ENCODE measurements at places on chromosomes 6 and 20. TPM values are rescaled to one million over a fixed set of nuclear protein-coding genes. Genes with fewer than 3 reads are reported as not detected.

- H3K4me1 ChIP-seq = peaks cover 23% of the 10 kb centered on the region
- peak; percentile 46 for DNase-seq
- H3K27ac ChIP-seq = no peak overlapping the region
- no peaks in the 10 kb centered on the region for H3K27me3 ChIP-seq
- no peaks in the 10 kb centered on the region for H3K36me3 ChIP-seq
These were observed 96.0 kb downstream of the CEBPB start for GRCh38 chr20:50286609-50287008.

The TNFRSF21 gene
- total RNA-seq = 120 TPM

DNA sequence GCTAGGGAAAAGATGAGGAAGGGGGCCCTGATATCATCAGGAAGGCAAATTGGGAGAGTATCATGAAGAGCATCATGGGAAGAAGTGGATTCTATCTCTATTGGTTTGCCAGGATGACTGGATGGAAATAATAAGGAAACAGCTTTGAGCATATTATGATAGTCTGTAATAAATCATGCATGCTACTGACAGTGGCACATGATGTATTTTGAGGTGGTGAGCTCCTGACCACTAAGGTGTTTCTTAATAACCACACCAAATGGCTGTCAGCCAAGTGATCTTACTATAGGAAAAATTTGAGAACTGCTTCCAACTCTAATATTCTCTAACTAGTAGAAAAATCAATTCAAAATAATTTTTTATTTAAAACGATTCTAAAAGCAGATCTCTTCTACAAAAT, 548.4 kb upstream of the JAG1 start:
- H3K4me1 ChIP-seq = no peaks in the 10 kb centered on the region
- H3K27me3 ChIP-seq = no peaks in the 10 kb centered on the region
- H3K4me3 ChIP-seq = no peak overlapping the region

- H3K4me1 ChIP-seq = peaks cover 14% of the 10 kb centered on the region
- no peak for DNase-seq
- H3K36me3 ChIP-seq = no peaks in the 10 kb centered on the region
- H3K27ac ChIP-seq = no peak overlapping the region
- H3K4me3 ChIP-seq = no peak overlapping the region
These were observed 104.1 kb upstream of the FOXA2 start for GRCh38 chr20:22688485-22688884.

The ABCC10 gene
- total RNA-seq = 23.1 TPM

GRCh38 chr20:14208956-14209355, 128.5 kb downstream of the FLRT3 start:
- no peak for DNase-seq
- H3K36me3 ChIP-seq = no peaks in the 10 kb centered on the region
- H3K4me3 ChIP-seq = no peak overlapping the region
- H3K27me3 ChIP-seq = no peaks in the 10 kb centered on the region

The ZNFX1 gene
- 18.9 TPM for total RNA-seq

DNA sequence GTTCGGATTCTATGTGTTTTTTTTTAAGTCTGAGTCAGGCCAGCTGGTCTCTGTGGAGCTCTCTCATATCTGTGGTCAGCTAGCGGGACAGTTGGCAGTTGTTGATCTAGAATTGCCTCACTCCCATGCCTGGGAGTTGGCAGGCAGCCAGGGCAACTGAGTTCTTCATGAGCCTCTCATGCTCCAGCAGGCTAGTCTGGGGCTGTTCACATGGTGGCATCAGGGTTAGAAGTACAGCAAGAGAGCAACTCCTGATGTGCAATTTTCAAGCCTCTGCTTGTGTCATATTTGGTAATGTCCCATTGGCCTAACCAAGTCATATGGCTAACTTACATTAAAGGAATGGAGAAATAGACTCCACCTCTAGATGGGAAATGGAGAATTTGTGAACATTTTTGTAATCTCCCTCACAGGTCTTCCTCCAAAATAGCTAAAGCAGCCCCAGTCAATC, 6.7 kb upstream of the IFT52 start:
- no peaks in the 10 kb centered on the region for H3K27me3 ChIP-seq
- no peaks in the 10 kb centered on the region for H3K4me1 ChIP-seq
- H3K27ac ChIP-seq = no peak overlapping the region
- H3K4me3 ChIP-seq = no peak overlapping the region
- H3K36me3 ChIP-seq = no peaks in the 10 kb centered on the region
- DNase-seq = peak; percentile 37

The TBXT gene
- total RNA-seq = not detected

The DUSP15 gene
- not detected for total RNA-seq

The SLC13A3 gene
- not detected for total RNA-seq

The HSPA12B gene
- total RNA-seq = not detected

DNA sequence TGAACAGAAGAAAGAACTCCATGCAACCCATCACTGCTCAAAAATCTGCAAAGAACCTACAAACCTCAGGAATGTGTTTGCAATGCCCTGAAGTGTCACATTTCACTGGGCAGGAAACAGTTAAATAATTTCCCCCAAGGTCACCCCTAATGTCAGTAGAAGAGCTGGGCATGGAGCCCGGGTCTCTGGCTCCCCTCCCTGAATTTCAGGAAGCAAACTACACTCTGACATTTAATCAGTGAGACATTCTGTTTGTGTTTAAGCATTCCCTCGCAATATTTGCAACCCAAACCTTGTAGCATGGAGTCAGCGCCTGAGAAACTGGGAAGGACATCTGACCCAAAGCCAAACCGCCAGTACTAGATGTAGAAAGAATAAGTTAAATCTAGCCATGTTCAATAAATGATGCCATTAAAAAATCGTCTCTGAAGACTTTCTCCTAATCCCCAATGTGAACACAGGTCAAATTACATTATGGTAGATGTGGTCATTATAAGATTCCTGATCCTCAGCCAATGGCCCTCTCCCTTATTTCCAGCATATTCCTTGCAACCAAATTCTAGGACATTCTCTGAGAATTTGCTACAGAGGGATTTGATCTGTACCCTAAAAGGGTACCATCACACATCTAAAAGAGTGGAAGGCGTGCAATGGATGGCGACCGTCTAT, 91.2 kb upstream of the ADTRP start:
- H3K27me3 ChIP-seq = no peaks in the 10 kb centered on the region
- H3K4me1 ChIP-seq = peaks cover 17% of the 10 kb centered on the region
- H3K36me3 ChIP-seq = no peaks in the 10 kb centered on the region
- peak; percentile 71 for DNase-seq
- H3K27ac ChIP-seq = peak overlapping the region; percentile 40

DNA sequence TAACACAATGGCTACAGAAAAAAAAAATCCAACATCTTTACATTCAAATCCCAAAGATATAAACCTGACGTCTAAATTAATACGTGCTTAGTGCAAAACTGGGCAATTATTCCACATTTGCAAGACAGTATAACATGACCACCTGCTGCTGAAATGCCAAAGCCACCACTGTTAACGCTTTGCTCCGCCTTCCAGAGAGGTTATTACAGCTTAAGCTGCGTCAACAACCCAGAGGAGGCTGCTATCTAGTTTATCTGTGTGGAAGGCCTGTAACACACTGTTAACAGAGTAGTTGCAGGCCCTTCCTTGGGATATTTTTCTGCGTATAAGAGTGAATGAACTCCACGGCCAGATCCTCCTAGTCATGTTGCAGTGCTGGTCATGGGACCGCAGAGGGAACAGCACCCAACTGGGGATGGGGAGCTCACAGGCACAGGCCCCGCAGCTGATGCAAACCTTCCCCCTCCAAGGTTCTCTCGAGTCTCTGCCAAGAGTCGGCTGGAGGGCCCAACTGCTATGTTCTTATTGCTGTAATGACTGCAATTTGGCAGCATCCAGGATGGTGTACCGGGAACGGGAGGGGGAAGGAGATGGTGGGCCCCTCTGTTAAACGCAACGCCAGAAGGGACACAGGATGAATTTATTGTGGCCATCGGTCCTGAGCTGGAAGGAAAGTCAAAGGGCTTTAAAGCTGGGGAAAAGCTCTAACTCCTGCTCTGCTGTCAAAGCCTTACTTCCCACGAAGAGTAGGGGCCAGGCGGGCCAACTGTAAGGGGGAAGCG, 993 bp upstream of the NCOA7 start:
- H3K4me3 ChIP-seq = peak overlapping the region; percentile 91
- DNase-seq = no peak
- no peaks in the 10 kb centered on the region for H3K36me3 ChIP-seq
- H3K27me3 ChIP-seq = no peaks in the 10 kb centered on the region
- H3K27ac ChIP-seq = 0 out of 2 replicates have a peak overlapping the region, but pooled peaks have one; percentile 7
- peaks cover 39% of the 10 kb centered on the region for H3K4me1 ChIP-seq

GRCh38 chr6:160278786-160279310, 20.2 kb upstream of the SLC22A2 start:
- H3K36me3 ChIP-seq = no peaks in the 10 kb centered on the region
- H3K4me1 ChIP-seq = peaks cover 16% of the 10 kb centered on the region
- H3K4me3 ChIP-seq = no peak overlapping the region
- H3K27ac ChIP-seq = peak overlapping the region; percentile 76

DNA sequence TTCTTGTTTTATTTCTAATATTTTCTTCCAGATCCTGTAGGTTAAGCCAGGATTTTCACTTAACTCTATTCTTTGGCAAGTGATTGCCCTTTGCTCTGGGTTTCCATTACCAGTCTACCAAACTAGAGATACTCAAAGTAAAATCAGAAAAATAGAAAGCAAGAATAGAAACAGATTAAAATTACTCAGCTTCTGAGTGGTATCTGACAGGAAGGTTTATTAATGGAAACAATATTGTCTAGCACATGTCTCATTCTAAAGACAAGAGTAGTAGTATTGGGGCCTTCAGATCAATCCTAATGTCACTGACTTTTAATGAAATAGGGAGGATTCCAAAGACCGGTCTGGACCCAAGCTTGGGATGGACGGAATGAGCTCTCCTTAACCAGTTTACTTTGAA, 72.3 kb downstream of the SIM1 start:
- no peak overlapping the region for H3K27ac ChIP-seq
- no peaks in the 10 kb centered on the region for H3K36me3 ChIP-seq
- H3K4me3 ChIP-seq = no peak overlapping the region
- no peaks in the 10 kb centered on the region for H3K4me1 ChIP-seq
- DNase-seq = no peak

The SLC22A1 gene
- total RNA-seq = 10.2 TPM

The MYMX gene
- total RNA-seq = not detected

DNA sequence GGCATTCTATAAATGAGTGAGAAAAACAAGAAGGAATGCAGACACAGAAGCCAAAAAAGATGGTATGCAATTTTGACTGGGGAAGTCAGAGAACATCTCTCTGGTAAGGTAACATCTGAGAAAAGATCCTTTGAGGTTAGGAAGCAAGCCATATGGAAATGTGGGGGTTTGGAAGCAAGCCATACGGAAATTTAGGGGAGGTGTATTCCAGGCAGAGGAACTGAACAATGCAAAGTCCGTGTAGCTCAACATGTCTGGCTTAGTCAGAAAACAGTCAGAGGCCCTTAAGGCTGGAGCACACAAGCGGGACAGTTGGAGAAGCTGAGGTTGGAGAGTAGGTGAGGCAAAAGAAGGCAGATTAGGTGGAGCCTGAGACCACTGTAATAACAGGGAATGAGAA, 35.3 kb downstream of the RALGAPA2 start:
- no peaks in the 10 kb centered on the region for H3K27me3 ChIP-seq
- no peak overlapping the region for H3K4me3 ChIP-seq
- H3K27ac ChIP-seq = no peak overlapping the region
- DNase-seq = no peak
- H3K36me3 ChIP-seq = no peaks in the 10 kb centered on the region
- H3K4me1 ChIP-seq = no peaks in the 10 kb centered on the region

The CST4 gene
- 0.98 TPM for total RNA-seq

GRCh38 chr6:54366667-54367327, 58.6 kb downstream of the TINAG start:
- peak overlapping the region; percentile 50 for H3K27ac ChIP-seq
- H3K36me3 ChIP-seq = no peaks in the 10 kb centered on the region
- H3K4me1 ChIP-seq = peaks cover 24% of the 10 kb centered on the region

DNA sequence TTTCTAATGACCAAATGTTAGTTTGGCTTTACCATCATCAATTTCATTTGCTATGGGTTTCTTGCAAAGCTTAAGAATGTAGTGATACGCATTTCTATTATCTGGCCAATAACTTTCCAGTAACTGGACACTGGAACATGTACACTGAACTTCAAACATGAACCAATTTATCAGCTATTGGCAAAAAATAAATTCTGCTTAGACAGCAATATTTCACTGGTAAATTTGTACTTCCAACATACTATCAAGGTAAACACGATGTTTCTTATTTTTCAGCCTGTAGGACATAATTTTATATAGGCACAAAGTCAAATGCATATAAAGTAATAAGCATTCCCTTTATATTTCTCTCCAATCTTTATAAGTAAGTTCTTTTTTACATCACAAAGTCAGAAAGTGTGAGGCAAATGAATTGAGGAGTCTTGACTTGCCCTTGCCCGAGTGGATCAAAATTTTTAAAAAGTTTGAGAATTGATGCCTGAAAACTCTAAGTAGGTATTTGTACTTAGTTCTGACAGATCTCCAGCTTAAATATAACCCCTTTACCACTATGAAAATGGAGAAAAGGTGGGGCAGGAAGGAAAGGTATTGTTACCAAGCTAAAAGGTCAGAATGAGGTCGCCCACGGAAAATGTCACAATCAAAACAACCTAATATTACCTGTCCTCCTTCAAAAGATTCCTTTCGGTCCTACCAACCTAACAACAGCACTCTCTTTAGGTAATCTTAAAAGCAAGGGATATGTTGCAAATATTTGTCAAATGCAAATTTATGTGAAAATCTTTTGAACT, 41.3 kb downstream of the STK38 start:
- H3K36me3 ChIP-seq = peaks cover 17% of the 10 kb centered on the region
- H3K4me3 ChIP-seq = no peak overlapping the region
- no peak overlapping the region for H3K27ac ChIP-seq
- no peak for DNase-seq
- H3K27me3 ChIP-seq = no peaks in the 10 kb centered on the region

GRCh38 chr20:25356271-25356933, 34.2 kb downstream of the ABHD12 start:
- no peaks in the 10 kb centered on the region for H3K36me3 ChIP-seq
- peaks cover 27% of the 10 kb centered on the region for H3K4me1 ChIP-seq
- H3K27me3 ChIP-seq = no peaks in the 10 kb centered on the region
- H3K4me3 ChIP-seq = no peak overlapping the region

The SNAP91 gene
- not detected for total RNA-seq

The SLPI gene
- total RNA-seq = 207 TPM

DNA sequence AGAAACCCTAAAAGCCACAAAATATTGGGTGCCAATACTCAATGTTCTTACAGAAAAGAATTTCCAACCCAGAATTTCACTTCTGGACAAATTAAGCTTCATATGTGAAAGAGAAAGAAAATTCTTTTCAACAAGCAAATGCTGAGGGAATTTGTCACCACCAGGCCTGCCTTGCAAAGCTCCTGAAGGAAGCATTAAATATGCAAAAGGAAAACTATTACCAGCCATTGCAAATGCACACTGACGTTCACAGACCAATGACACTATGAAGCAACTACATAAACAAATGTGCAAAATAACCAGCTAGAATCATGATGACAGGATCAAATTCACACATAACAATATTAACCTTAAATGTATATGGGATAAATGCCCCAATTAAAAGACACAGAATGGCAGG, 187.9 kb upstream of the BTBD3 start:
- no peak overlapping the region for H3K27ac ChIP-seq
- H3K27me3 ChIP-seq = no peaks in the 10 kb centered on the region
- H3K4me3 ChIP-seq = no peak overlapping the region
- DNase-seq = no peak
- H3K4me1 ChIP-seq = no peaks in the 10 kb centered on the region

The UBE2C gene
- 304 TPM for total RNA-seq

Measured in PC-3 (cell line).